ENCODE measurements at places on chromosomes 3 and 15.

DNA sequence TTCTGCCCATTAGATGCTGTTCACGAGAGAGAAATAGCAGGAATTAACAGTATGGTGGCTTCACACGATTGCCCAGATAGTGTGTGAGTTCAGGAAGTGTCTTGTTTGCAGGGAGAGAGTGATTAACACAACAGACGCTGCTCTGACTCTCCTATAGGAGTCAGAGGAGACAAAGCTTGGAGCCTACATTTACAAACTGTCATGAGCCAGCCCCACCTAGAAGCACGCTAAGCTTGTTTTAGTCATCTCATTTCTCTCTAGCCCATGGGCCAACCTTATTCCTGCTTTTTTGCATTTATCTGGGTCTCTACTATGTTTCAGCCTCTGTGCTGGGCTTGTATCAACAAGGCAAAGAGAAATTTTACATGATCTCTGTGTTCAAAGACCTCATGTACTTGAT lies 128.3 kb upstream of the BFSP2 start:
- no peak overlapping the region for H3K4me3 ChIP-seq
- no peaks in the 10 kb centered on the region for H3K27me3 ChIP-seq
- H3K27ac ChIP-seq = no peak overlapping the region
- DNase-seq = no peak

GRCh38 chr3:167777356-167777755 lies 41.8 kb downstream of the SERPINI1 start:
- no peaks in the 10 kb centered on the region for H3K27me3 ChIP-seq
- peaks cover 11% of the 10 kb centered on the region for H3K36me3 ChIP-seq
- DNase-seq = no peak
- H3K27ac ChIP-seq = no peak overlapping the region

GRCh38 chr3:73073091-73073707 lies 11.7 kb downstream of the EBLN2 start:
- H3K4me1 ChIP-seq = peaks cover 31% of the 10 kb centered on the region
- no peak for DNase-seq
- H3K27me3 ChIP-seq = no peaks in the 10 kb centered on the region
- H3K4me3 ChIP-seq = no peak overlapping the region

- H3K27ac ChIP-seq = no peak overlapping the region
- no peak for DNase-seq
- no peaks in the 10 kb centered on the region for H3K27me3 ChIP-seq
Observed at GRCh38 chr15:49412797-49413196, 10.2 kb upstream of the FGF7 start.

DNA sequence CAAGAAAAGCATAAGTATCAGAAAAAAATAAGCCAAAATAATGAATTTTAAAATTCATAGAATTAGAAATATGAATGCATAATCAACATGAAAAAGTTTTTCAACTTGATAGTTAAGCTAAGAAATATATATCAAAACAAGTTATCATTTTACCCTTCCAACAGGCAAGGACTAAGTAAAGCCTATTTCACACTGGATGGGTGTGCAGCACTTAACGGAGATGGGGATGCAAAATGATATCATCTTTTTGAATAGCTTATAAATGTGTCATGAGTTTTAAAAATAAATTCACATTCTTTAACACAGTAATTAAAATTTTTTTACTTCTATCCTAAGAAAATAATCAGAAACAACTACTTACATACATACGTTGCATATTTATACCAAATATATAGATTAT lies 20.9 kb downstream of the PIK3R4 start:
- no peak overlapping the region for H3K4me3 ChIP-seq
- no peaks in the 10 kb centered on the region for H3K27me3 ChIP-seq
- H3K4me1 ChIP-seq = peaks cover 6% of the 10 kb centered on the region
- H3K27ac ChIP-seq = no peak overlapping the region
- peaks cover 8% of the 10 kb centered on the region for H3K36me3 ChIP-seq
- no peak for DNase-seq

All from WTC11 (cell line).